ENCODE measurements at places on chromosomes 3 and 15.
A peak's percentile ranks its signal among the peaks of the same experiment; 100 is the strongest.

GRCh38 chr3:28856796-28857195 lies 424.1 kb upstream of the RBMS3 start:
- no peak for DNase-seq
- no peak overlapping the region for H3K27ac ChIP-seq
- no peaks in the 10 kb centered on the region for H3K36me3 ChIP-seq
- no peak overlapping the region for H3K4me3 ChIP-seq
- no peaks in the 10 kb centered on the region for H3K27me3 ChIP-seq
- no peaks in the 10 kb centered on the region for H3K4me1 ChIP-seq

- H3K27me3 ChIP-seq = no peaks in the 10 kb centered on the region
- H3K36me3 ChIP-seq = no peaks in the 10 kb centered on the region
- H3K4me1 ChIP-seq = no peaks in the 10 kb centered on the region
- no peak for DNase-seq
- H3K4me3 ChIP-seq = no peak overlapping the region
Observed at GRCh38 chr3:170767576-170767941, 102.4 kb downstream of the RPL22L1 start.

GRCh38 chr3:29271475-29271874 lies 9.4 kb upstream of the RBMS3 start:
- no peaks in the 10 kb centered on the region for H3K36me3 ChIP-seq
- no peak overlapping the region for H3K27ac ChIP-seq
- no peak overlapping the region for H3K4me3 ChIP-seq
- H3K27me3 ChIP-seq = no peaks in the 10 kb centered on the region
- DNase-seq = no peak
- H3K4me1 ChIP-seq = no peaks in the 10 kb centered on the region

GRCh38 chr3:129320825-129321487 lies 42.3 kb downstream of the HMCES start:
- no peak overlapping the region for H3K4me3 ChIP-seq
- H3K4me1 ChIP-seq = no peaks in the 10 kb centered on the region
- H3K27me3 ChIP-seq = no peaks in the 10 kb centered on the region
- H3K27ac ChIP-seq = no peak overlapping the region

DNA sequence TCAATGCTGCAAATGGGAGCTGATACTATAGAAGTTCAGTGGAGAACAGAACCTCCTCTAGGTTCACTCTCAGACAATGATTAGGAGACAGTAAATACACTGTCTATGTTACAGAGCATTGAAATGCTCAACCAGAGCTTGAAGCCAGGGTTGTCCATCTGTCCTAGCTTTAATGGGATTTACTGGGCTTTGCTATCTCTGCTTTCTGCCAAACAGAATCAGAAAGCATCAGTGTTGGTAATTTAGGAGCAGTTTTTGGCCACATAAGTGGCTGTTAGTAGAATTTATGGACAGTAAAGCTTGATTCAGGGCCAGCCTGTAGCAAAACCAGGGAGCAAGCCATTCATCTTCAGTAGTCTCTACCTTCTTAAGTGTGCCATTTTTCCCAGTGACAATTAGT lies 396.3 kb downstream of the LSAMP start:
- H3K27me3 ChIP-seq = no peaks in the 10 kb centered on the region
- DNase-seq = no peak
- no peaks in the 10 kb centered on the region for H3K4me1 ChIP-seq
- no peak overlapping the region for H3K27ac ChIP-seq

- H3K36me3 ChIP-seq = no peaks in the 10 kb centered on the region
- H3K27me3 ChIP-seq = no peaks in the 10 kb centered on the region
- no peak overlapping the region for H3K4me3 ChIP-seq
- no peak for DNase-seq
- H3K27ac ChIP-seq = no peak overlapping the region
Observed at GRCh38 chr3:158845765-158846350, 44.0 kb downstream of the MFSD1 start.

DNA sequence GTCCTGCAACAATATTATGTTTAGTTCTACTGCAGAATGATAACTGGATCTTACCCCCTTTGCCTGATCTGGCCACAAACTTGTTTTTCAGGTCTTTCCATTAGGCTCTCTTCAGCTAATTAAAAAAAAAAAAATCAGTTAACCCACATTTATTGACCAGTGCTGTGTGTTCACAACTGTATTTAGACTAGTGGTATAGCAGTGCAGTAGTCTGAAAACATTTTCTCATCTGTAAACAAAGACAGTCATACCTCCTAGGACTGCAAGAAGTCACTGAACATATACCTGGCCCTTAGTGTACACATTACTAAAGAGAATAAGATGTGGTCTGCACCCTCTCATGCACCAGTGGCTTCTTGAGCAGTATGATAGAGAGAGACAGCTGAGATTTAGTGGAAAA lies 22.5 kb downstream of the LPP start:
- peak overlapping the region; percentile 83 for H3K27ac ChIP-seq
- no peaks in the 10 kb centered on the region for H3K4me1 ChIP-seq
- DNase-seq = no peak
- no peak overlapping the region for H3K4me3 ChIP-seq
- H3K27me3 ChIP-seq = no peaks in the 10 kb centered on the region

DNA sequence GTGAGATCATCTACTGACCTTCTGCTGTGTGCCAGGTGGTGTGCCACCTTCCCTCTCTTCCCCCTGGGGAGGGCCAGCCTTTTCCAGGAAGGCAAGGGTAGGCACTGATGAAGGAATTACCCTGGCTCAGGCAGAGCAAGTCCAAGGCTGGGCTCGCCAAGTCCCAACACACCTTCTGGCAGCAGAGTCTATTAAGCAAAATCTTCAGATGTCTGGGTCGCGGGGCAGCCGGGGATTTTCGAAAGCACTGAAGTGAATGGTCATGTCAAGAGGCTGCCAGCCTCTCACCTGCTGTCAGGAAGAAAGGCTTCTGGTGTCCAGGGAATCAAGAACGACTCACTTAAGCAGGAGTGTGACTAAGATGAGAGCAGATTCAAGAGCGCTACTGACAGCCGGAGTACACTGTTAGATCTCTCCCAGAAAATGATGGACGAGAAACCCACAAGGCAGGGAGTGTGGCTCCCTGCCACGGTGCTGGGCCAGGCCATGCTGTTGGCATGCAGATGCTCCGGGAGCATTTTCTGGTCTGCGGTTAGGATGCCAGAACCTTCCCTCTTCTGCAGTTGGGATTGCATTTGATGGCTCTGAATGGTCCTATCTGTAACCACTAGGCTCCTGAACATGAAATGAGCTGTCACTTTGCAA lies 479.8 kb downstream of the SHQ1 start:
- no peak overlapping the region for H3K4me3 ChIP-seq
- H3K4me1 ChIP-seq = no peaks in the 10 kb centered on the region
- H3K27ac ChIP-seq = no peak overlapping the region
- peak; percentile 43 for DNase-seq

DNA sequence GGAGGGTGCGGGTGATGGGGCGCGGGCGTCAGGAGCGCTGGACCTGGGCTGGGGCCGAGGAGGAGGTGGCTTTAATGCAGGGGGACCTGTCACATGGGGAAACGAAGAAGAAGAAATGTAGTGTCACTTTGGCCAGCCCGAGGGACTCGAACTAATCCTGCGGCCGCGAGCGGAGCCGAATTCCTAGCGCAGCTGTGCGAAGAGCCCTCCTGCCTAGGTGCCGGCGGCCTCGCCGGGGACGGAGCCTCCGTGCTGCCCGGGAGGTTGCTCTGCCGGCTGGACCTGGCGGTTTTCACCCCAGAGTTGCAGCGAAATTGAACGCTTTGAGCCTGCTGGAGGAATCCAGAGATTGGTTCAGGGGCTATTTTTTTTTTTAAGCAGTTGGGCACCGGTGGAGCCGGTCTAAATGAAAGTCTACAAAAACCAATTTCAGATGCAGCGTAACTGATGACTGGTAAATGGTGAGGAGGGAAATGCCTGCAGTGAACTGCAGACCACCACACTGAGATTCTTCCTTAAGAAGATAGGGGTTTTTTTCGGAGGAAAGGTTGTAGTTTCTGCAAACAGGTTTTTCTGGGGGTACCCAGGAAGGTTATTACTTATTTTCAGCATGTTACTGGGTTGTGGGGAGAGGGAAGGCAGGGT lies 662 bp downstream of the TMEM108 start:
- DNase-seq = no peak
- no peaks in the 10 kb centered on the region for H3K27me3 ChIP-seq
- no peaks in the 10 kb centered on the region for H3K4me1 ChIP-seq
- H3K27ac ChIP-seq = peak overlapping the region; percentile 23
- H3K4me3 ChIP-seq = peak overlapping the region; percentile 67
- no peaks in the 10 kb centered on the region for H3K36me3 ChIP-seq

- no peaks in the 10 kb centered on the region for H3K27me3 ChIP-seq
- DNase-seq = no peak
- H3K4me1 ChIP-seq = no peaks in the 10 kb centered on the region
- H3K4me3 ChIP-seq = no peak overlapping the region
- no peaks in the 10 kb centered on the region for H3K36me3 ChIP-seq
Observed at GRCh38 chr3:14209581-14210289, 31.1 kb downstream of the LSM3 start.

- no peaks in the 10 kb centered on the region for H3K36me3 ChIP-seq
- peak overlapping the region; percentile 77 for H3K27ac ChIP-seq
- no peaks in the 10 kb centered on the region for H3K27me3 ChIP-seq
- no peak for DNase-seq
- H3K4me1 ChIP-seq = no peaks in the 10 kb centered on the region
- peak overlapping the region; percentile 29 for H3K4me3 ChIP-seq
Observed at GRCh38 chr3:114452256-114452655, 158.4 kb downstream of the TIGIT start.

DNA sequence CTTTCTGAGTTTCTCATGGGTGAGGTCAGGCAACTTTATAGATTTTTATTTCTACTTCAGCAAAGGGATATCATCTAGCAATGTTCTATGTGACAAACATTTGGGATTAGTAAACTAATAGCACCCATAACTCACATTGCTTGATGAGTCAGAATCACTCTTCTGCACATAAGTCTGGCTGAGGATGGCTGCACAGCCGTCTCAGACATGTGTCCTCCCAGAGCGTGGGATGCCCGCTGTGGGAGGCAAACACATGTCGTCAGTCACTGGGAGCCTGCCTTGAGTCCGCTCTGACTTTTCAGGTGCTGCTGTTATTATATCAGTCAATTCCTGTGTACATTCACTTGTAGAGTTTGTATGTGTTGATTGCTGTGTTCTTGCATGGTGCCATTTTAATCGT lies 230.7 kb upstream of the TRIM42 start:
- no peak for DNase-seq
- H3K4me3 ChIP-seq = no peak overlapping the region

- no peak overlapping the region for H3K27ac ChIP-seq
- no peaks in the 10 kb centered on the region for H3K27me3 ChIP-seq
- no peaks in the 10 kb centered on the region for H3K36me3 ChIP-seq
Observed at GRCh38 chr15:39494462-39494861, 86.4 kb upstream of the THBS1 start.

DNA sequence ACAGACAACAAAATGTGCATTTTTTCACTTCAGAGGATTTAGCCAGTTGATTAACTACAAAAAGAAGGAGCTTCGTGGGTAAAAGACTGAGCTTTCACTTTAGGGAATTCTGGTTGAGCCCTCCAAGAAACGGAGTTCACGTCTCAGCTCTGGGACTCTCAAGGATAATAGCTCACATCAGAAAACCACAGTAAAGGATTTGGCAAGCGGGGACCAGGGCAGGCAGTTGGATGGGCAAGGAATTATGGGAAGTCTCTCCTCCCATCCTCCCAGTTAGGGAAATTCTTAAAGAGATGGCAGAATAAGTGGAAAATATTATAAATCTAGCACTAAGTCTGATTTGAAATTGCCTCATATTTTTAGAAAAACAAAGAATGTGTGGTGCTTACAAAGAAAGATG lies 188.3 kb upstream of the EOMES start:
- H3K4me1 ChIP-seq = no peaks in the 10 kb centered on the region
- no peak overlapping the region for H3K4me3 ChIP-seq
- no peaks in the 10 kb centered on the region for H3K36me3 ChIP-seq
- H3K27ac ChIP-seq = no peak overlapping the region
- H3K27me3 ChIP-seq = no peaks in the 10 kb centered on the region

DNA sequence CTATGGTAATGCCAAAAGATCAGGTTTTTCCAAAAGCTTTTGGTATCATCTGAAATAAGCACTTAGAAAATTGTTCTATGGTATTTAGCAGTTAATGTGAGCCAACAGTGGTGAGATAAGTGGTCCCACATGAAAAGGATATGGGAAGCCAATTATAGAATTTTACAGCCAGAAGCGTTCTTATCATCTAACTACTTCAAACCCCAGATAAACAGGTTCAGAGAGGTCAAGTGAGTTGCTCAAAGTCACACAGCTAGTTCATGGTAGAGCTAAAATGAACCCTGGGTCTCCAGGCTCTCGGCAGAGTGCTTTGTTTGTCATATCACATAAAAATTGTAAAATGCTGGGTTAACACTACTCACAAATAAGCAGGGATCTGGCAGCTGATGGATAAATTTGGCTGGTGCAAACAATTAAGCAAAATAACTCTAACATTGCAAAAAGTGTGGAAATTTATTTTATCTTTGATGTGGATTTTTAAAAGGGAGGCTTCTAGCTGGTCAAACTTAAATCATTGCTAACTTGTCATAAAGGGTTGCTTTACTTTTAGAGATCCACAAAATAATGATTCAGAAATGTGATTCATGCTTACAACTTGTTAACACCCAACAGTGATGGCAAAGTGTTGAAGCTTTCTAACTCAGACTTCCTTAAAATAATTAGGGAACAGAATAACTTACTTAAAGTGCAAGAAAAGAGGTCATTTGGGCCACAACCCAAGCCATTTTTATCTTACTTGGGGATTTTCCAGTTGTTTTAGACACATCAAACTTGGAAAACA lies 202.8 kb upstream of the TBC1D5 start:
- H3K4me3 ChIP-seq = no peak overlapping the region
- no peak overlapping the region for H3K27ac ChIP-seq
- H3K36me3 ChIP-seq = no peaks in the 10 kb centered on the region
- no peak for DNase-seq
- H3K27me3 ChIP-seq = no peaks in the 10 kb centered on the region
- H3K4me1 ChIP-seq = no peaks in the 10 kb centered on the region

GRCh38 chr15:61697796-61698195 lies 362.5 kb downstream of the VPS13C start:
- no peak overlapping the region for H3K4me3 ChIP-seq
- H3K27me3 ChIP-seq = no peaks in the 10 kb centered on the region
- no peaks in the 10 kb centered on the region for H3K4me1 ChIP-seq

DNA sequence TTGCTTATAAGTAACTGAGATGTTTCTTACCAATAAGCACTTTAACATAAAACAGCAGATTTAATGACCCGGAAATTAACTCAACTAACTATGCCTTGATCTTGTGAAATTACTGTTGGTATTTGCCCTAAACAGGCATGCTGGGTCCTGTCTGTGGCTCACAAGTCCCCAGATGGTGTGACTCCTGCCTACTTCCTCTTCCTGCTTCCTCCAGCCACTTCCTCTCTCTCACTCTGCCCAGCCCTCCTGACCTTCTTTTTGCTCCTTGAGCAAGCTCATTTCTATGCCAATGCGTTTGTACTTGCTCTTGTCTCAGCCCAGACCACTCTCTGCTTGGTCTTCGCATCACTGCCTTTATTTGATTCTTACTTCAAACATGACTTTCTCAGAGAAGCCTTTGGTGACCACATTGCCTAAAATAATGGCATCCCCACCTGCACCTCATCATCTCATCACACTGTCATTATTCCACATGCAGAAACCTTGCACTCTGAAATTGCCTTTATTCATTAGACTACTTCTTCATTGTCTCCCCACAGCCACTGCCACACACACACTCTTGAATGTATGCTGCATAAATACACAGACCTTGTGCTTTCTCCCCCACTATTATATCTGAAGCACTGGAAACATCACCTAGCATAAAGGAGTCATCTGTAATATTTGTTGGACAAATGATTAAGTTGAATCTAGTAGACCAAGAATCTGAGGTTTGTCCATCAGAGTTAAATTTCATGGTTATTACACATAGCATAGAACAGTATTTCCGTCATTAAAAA lies 256.3 kb upstream of the SEMA6D start:
- H3K4me3 ChIP-seq = no peak overlapping the region
- no peak overlapping the region for H3K27ac ChIP-seq
- no peaks in the 10 kb centered on the region for H3K36me3 ChIP-seq
- DNase-seq = no peak
